Astrocyte of the cerebellum (primary cell): ENCODE measurements at places on chromosomes 5 and 9.

DNA sequence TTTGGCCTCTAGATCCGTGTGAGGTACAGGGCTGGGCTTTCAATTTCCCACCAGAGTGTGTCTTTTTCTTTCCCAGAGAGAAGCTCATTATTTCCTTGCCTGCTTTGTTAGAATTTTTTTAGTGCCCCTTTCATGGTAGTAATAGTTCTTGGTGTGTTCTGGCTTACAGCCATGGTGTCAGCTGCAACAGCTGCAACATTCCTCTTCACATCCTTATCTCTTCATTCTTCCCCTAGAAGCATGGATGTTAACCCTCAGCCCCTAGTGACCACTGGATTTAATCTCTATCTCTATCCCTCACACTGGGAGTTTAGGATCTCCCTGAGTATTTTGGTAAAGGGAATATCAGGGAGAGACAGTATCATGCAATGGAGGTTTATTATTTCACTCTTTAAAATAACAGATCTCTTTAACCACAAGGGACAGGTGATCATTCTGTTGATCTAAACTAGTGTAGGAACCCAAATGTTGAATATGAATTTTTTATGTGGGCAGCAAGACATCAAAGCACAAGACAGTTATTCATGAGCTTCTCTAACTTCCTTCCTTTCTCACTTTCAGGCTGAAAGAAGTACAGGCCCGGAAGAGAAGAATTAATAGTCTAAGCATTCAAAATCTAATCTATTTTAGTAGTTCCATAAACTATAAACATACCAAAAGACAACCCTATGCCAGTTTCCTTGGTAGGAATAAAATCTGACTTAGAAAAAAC lies 160.2 kb downstream of the FAM170A start:
- DNase-seq = no peak

DNA sequence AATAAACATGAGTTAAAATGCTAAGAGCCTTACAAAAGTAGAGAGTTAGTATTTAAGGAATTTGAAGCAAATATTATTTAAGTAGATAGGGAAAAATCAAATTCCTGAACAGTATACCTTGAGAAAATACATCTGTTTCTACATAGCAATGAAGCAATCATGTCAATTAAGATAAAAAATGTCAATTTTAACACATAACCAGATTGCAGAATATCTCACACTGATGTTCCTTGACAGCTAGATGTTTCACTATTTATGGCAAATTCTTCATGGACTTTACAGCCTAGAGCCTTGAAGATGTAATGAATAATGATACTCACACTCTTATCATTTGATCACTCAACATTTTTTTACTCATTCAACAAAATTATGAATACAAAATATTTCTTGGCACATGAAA lies 708.2 kb upstream of the PTPRD start:
- no peak for DNase-seq

GRCh38 chr9:94591876-94592275 lies 1.7 kb downstream of the FBP2 start:
- DNase-seq = no peak

GRCh38 chr9:6414247-6414641 lies 1.2 kb downstream of the UHRF2 start:
- peak; percentile 63 for DNase-seq

DNA sequence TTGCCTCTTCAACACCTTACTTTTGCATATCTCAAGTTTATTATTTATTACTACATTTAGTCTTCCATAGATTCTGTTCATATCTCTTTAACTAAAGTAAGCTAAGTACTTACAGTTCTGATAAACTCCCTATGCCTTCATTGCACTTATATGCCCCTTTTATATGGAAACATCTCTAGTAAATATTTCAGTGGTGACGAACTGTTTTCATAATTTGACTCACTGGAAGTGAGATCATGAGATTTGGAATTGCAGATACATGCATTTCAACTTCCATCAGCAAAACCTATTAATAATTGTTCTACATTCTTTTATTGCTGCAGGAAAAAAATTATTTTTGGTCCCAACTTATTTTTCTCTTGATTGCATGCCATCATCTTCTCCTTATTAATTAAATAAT lies 263.5 kb downstream of the CD180 start:
- no peak for DNase-seq

DNA sequence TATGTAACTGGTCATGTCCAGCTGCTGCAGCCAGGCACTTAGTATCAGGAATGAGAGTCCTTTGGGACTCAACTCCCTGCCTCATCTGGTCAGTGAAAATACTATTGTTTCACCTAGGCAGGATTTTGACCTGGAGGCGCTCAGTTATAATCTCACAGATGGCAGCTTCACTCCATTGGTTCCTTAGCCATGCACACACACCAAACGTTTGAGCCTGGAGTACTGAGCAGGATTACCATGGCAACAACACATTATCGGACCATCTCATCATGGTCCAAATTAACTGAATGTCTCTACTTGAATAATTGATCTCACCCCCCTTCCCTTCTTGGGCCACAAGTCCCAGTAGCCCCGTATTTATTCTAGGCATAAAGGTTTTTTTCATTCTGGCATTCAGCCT lies 15.0 kb upstream of the SREK1 start:
- DNase-seq = no peak

DNA sequence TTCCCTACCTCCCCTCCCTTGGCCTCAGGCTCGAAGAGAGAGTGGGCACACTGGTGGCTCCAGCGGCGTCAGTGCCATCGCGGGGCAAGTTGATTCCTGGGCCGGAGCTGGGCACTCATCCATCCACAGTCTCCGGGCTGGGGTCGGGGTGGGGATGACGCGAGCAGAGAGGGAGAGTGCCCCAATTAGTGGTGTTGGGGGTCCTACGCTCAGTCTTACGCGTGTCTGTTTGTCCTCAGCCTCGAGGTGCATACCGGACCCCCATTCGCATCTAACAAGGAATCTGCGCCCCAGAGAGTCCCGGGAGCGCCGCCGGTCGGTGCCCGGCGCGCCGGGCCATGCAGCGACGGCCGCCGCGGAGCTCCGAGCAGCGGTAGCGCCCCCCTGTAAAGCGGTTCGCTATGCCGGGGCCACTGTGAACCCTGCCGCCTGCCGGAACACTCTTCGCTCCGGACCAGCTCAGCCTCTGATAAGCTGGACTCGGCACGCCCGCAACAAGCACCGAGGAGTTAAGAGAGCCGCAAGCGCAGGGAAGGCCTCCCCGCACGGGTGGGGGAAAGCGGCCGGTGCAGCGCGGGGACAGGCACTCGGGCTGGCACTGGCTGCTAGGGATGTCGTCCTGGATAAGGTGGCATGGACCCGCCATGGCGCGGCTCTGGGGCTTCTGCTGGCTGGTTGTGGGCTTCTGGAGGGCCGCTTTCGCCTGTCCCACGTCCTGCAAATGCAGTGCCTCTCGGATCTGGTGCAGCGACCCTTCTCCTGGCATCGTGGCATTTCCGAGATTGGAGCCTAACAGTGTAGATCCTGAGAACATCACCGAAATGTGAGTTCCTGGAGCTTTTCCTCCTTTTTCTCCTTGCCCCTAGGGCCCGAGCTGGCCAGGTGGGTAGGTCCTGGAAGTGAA lies 861 bp downstream of the NTRK2 start:
- no peak for DNase-seq

DNA sequence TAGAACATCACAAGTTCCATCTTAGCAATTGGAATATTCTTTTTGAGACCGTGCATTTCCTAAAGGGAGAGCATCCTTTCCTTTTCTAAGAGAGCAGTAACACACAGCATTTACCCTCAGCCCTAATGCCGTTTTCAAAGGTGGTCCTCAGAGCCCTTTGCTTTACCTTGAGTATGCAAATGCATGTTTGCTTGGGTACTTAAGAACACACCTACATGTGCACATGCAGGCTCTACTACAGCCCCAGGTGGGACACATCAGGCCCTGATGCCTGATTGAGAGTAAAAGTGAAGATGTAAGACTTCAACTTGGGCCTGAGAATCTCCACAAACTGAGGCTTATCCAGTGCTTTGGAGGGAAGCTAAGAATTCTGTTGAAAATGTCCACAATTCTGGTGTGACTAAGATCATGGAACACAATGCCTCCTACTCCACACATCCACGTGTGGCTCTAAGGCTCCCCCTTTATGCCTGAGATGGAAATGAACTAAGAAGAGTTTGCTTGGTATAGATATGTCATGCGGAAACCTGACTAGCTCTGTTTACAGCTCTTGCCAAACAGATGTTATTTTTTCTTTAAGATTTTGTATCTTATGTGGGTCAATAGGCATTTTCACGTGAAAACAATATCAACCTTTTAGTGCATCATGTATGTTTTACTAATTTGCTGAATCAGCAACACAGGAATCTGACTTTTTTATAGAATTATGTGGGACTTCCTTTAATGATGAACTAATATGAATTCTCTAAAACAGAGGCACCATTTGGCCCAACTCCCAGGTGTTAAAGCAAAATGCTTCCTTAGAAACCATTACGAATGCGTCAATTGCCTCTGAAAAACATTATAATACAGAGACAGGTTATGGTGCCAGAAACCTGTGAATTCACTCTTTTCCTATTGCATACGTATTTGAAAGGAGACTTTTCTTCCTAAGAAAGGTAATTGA lies 48.9 kb upstream of the SLC2A8 start:
- peak; percentile 41 for DNase-seq

- DNase-seq = no peak
Observed at GRCh38 chr5:148107608-148108007, 43.8 kb downstream of the SPINK5 start.

- DNase-seq = no peak
Observed at GRCh38 chr5:56961746-56962145, 9.8 kb upstream of the MIER3 start.

DNA sequence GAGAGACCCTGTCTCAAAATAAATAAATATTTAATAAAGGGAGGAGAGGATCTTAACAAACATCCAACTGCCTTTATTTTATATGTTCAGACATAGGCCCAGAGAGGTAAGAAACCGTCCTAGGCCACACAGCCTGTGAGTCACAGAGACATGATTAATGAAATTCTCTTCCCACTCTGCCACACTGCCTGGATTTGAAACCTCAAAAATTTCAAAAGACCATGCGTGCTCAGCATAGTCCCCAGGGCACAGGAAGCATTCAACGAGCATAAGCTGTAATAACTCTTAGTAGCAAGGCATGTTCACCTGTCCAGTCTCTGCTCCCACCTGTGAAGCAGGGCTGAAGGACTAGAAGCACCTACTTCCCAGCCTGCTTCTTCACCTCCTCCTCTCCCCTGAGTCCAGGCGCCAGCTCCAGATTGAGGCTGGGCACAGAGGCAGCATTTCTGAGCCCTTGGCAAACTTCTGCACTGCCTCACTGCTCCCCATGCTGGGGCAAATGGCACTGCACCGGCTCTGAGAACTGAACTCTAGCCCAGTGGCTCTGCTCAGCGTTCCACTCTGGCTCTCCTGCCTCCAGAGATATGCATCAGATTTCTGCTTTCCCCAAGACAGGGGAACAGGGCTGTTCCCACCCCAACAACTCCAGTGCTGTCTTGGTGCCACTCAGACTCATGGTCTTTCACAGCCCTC lies 1.1 kb downstream of the FAT2 start:
- no peak for DNase-seq

DNA sequence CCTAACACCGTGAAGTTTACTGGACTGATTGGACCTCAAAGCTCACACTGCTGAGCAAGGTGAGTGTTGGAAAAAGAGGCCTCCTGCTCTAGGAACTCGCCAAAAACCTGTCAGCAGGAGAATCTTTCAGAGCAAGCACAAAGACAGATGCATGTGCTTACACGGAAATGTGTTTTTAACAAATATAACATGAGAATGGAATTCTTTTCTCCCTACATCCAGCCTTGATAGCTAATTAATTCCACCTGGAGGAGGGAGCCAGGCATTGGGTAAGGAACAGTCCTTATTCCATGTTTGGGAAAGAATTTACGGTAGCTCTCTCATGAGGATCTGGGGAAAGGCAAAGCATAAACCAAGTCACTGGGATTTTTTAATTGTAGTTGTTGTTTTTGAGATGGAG lies 98.8 kb downstream of the KLF4 start:
- DNase-seq = no peak

GRCh38 chr5:135557076-135557838 lies 21.5 kb upstream of the NEUROG1 start:
- no peak for DNase-seq

DNA sequence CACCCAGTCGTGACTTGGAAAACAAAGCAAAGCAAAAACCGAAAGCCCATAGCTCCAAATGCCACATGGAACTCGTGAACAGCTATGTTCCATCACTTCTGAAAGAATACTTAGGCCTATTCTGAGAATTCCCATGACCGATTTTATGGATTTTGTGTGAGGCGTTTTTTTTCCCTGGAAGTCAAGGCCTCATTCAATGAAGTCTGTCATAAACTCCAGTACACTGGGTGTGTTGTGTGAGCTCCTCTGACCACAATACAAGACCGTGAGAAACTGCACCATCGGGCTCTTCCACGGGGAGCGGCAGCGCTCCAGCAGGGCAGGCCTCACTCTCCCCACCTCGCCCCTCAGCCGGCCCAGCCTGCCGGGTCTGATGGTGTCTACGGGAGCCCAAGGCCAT lies 209.5 kb downstream of the FANCC start:
- DNase-seq = no peak

DNA sequence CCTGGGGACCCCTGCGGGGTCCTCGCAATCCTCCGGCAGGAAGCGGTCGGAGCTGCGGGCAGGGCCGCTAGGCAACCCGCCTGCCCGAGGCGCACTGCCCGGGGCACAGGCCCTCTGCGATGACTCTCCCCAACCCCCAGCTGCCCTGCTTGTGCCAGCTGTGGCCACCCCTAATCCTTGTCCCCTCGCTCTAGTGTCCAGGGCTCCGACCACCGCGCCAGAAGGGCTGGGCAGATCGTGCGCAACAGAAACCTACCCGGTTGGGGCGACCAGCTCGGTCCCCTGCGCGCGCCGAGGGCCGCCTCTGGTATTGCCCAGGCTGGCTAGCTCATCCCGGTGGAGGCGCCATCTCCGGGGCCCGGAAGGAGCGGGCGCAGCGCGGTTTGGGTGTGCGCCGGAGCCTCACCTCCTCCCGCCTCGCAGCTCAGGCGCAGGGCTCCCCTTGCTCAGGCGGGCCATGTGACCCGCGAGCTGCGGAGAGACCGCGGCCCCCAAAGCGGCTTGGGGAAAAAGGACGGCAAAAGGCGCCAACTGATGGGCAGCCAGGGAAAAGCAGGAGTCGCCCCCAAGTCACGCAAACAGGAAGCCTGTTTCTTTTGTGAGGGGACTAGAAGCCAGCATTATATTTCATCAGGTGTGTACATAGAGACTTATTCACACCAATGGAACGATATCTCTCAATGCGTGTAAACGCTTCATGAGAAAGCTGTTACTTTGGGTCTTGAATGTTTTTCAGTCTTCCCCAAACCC lies 46.8 kb upstream of the RNF20 start:
- DNase-seq = no peak

GRCh38 chr9:73076970-73077369 lies 74.7 kb upstream of the ANXA1 start:
- no peak for DNase-seq

- no peak for DNase-seq
Observed at GRCh38 chr9:89358376-89358916, 40.1 kb downstream of the SECISBP2 start.

GRCh38 chr5:172235132-172235780 lies 41.3 kb downstream of the EFCAB9 start:
- no peak for DNase-seq

GRCh38 chr9:82170866-82171265 lies 182.3 kb downstream of the SPATA31D1 start:
- DNase-seq = peak; percentile 45
